CD4-positive, alpha-beta T cell (primary cell): ENCODE measurements at places on chromosomes 5 and 9.

GRCh38 chr5:8060235-8060952 lies 191.4 kb downstream of the MTRR start:
- DNase-seq, result no peak

GRCh38 chr9:35923927-35924763 lies 14.9 kb downstream of the SPAAR start:
- no peak for DNase-seq

DNA sequence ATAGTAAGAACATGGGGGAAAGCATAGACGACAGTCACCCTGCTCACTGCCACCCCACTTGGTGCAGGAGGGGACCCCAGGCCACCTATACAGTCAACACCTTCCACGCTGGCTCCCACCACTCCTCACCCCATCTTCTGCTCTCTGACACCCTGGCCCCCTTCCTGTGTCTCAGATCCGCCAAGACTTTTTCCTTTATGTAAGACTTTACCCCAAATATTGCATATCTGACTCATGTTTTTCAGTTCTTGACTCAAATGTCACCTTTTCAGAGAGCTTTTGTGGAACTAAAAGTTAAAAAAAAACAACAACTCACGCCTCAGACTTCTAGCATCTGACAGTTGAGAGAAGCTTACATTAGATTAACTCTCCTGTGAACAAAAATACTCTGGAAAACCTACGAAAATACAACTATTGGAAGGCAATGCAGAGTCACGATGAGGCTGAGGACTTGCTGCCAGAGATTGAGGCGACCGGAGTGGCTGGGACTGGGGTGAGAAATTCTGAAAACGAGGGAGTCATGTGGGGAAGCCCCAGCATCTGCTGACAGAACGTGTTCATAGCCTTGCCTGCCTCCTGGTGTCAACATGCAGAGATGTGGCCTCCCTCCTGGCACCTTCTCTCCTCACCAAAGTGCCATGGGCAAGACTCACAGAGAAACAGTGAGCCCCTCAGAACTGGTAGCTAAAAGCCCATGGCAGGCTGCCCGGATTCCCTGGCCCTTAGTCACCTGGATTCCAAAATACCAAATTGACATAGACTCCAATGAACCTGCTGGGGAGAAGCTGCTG lies 22.4 kb upstream of the FCN2 start:
- no peak for DNase-seq

DNA sequence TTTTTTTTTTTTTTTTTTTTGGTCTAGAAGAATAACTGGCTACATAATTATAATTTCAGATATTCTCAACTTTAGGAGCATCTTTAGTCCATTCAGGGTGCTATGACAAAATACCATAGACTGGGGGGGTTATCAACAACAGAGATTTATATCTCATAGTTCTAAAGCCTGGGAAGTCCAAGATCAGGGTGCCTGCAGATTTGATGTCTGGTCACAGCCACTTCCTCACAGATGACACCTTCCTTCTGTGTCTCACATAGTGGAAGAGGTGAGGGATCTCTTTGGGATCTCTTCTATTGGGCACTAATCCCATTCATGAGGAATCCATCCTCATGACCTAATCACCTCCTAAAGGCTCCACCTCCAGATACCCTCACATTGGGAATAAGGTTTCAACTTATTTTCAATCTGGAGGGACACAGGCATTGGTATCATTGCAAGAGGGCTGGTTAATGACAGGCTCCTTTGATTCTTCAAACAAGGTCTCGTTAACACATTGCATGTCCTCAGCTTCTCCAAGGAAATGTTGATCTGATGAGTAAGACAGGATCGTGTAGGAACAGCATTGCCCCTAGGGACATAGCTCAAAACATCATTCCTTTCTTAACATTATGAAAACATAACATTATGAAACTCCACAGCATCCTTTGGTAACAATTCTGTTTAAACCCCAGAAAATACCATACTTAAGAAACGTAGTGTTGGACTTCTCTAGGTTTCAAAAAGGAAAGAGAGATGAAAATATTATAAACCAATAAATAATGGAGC lies 372.4 kb downstream of the SEMA5A start:
- no peak for DNase-seq

DNA sequence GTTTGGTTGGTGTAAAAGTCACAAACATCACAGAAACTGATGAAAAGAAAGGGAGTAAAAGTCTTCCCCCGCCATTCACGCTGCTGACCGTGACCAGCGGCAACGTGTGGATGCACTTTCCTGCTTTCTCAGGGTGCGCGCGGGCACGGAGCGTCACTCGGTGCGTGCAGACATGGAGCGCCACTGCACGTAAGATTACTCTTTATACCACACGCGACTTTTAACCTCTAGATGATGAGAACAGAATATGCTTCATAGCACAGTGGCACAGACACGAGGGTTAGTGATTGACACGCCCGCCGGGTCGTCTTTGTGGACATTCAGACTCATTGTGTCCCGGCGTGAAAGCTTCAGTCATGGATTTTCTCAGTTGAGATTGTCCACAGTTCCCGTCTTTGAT lies 15.7 kb downstream of the CEP72 start:
- DNase-seq, result no peak

DNA sequence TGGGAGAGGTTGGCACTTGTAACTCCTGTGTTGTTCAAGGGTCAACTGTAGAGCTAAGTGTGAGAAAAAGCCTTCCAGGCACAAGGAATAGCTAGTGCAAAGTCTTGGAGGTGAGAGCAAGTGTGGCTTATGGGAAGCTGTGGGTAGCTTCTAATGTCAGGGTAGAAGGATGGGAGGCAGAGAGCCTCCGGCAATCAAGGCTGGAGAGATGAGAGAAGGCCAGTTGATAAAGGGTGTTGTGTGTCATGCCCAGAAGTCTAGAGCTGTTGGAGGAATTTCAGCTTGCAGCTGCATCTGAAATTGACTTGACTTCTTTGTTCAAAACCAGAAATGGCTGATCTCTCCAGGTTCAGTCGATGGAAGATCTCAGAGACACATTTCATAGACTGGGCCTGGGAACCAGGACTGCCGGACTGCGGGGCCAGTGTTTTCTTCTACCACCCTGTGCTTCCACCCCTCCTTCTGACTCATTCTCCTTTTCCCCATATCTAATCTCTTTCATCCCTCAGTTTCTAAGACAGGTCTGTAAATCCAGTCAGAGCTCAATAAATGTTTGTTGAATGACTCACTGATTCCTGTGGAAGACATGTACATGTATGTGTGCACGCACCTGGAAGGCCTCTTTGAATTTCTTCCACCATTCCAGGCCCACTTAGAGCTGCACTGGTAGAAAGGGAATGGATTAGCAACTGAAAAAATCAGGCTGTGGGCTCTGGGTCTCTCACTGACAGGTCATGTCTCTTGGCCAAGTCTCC lies 67.8 kb upstream of the KLF4 start:
- no peak for DNase-seq

GRCh38 chr9:126569036-126569435 lies 44.7 kb upstream of the LMX1B start:
- no peak for DNase-seq

DNA sequence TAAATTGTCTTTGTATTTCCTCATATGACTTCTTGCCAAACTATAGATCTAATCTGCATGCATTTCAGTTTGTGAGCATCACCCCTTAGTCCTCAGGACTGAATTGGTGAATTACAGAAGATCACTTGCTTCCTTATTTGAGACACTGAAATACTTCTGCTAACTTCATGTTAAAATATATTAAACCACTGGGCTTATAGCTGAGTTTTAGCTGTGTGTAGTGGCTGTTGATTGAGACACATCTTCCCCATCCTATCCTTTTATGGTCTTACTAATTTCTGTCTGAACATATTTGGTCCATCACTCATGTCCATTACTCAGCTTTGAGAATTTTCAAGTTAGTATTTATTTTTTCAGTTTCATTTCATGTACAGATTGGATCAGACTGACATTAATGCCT lies 295.9 kb downstream of the PSAT1 start:
- DNase-seq, result no peak

DNA sequence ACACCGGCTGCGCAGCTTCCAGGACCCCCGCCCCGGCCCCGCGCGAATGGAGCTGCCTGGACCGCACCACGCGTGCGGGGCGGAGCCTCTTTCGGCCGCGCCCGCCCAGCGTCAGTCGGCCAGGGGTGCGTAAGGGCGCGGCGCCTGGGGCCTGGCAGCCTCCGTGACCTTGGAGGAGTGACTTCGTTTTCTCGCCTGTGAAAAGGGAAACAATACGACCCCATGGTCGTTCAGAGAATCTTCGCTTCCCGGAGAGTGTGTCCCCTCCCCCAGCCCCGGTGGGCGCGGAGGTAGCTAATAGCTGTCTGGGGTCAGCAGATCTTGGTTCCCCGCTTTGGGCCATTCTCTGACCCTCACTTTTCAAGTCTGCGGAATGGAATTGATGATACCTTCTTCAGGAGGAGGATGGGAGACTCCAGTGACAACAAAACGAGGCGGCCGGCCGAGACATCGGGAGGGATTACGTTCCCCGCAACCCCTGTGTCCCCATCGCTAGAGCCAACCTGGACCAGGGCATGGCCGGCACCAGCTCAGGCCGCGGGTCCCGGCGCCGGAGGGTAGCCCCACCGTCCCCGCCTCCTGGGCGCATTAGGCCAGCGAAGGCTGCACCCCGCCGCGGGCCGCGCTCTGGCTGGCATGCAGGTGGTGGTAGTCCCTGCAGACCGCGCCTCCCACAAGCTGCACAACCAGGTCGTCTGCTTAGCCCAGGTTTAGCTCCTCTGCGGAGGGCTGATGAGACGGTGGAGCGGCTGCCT lies 5.5 kb upstream of the CDHR2 start:
- DNase-seq, result peak; percentile 62
